Bladder microvascular endothelial cell (primary cell): ENCODE measurements at places on chromosomes 13 and 19. TPM values are rescaled to one million over a fixed set of nuclear protein-coding genes. Genes with fewer than 3 reads are reported as not detected.

Gene CDC42EP5
- 53.5 and 74.6 TPM in 2 replicates for total RNA-seq

Gene STOML3
- not detected in 2 replicates for total RNA-seq

Gene SULT2B1
- not detected in 2 replicates for total RNA-seq

Gene ZNF440
- total RNA-seq: 5.5 and 11.3 TPM in 2 replicates

Gene GRIN2D
- total RNA-seq: 0.19 and 0.32 TPM in 2 replicates

Gene ANGPTL8
- total RNA-seq: not detected in 2 replicates

Gene CD22
- total RNA-seq: 1.6 and 1.7 TPM in 2 replicates

Gene IGFLR1
- total RNA-seq: 0.49 and 0.94 TPM in 2 replicates

Gene OVOL3
- total RNA-seq: not detected in 2 replicates

Gene FUT3
- total RNA-seq: not detected in 2 replicates

Gene PGLYRP1
- not detected in 2 replicates for total RNA-seq

Gene FARSA
- total RNA-seq: 44.8 and 67.8 TPM in 2 replicates

Gene PRKCG
- total RNA-seq: not detected in 2 replicates

Gene MYPOP
- total RNA-seq: 0.49 and 1.1 TPM in 2 replicates

Gene EXOSC5
- 9.6 and 12.3 TPM in 2 replicates for total RNA-seq

Gene SF3A2
- total RNA-seq: 37.7 and 92.1 TPM in 2 replicates

Gene ICAM5
- 0.16 and 0.25 TPM in 2 replicates for total RNA-seq

Gene TJP3
- total RNA-seq: 0.06 TPM in 1 of 2 replicates, not detected in the other

Gene VSTM1
- not detected in 2 replicates for total RNA-seq

Gene ZNF222
- total RNA-seq: 3.6 and 5.9 TPM in 2 replicates
